ENCODE measurements at places on chromosomes 12 and 14. TPM values are rescaled to one million over a fixed set of nuclear protein-coding genes. Genes with fewer than 3 reads are reported as not detected.

- peak; percentile 28 for DNase-seq
Observed at GRCh38 chr12:114834621-114835020, 150.6 kb upstream of the TBX3 start.

- peak; percentile 10 for DNase-seq
Observed at GRCh38 chr14:70027785-70028428, 148.7 kb downstream of the SMOC1 start.

The LRR1 gene
- total RNA-seq, result 7.4 TPM

DNA sequence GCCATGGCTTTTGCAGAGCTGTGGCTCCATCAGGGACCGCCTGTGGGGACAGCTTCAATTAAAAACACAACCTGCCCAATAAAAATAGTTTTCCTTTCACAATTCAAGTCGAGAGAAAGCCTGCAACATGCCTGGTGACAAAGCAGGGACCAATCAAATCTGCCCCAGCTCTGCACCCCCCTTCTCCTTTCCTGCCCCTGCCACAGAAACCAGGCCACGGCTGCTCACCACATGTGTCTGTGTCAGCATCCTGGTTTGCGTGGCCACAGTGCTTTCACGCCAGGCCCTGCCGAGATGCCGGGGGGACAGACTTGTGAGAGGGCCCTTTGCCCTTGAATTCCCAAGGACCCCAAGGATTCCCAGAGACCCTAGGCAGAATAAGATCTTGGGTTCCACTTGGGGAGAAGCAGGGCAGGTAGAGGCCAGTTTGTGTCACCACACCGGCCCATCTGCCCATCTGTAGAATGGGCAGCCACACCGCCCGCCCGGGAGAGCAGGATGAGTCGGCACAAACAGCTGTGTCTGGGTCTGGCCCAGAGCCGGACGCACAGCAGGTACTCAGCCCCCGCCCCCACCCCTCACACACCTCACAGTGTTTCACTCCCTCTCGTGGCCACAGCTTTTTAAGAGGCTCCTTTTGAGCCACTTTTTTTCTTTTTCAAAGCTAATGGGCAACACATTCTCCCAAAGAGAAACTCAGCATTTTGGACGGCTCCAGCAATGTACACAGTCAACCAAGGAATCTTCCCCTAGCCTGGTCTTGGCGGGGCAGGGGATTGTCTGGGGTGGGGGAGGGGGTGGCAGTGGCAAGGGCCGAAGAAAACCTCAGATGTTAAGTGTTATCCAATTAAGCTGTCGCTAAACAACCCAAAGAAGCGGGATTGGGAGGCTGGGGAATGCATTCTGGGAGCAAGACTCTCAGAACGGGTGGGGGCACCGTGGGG, 41.5 kb downstream of the BCL11B start:
- no peak for DNase-seq

- no peak for DNase-seq
Observed at GRCh38 chr12:3833670-3834310, 39.4 kb downstream of the PARP11 start.

Data from renal cortical epithelial cell (primary cell).